ENCODE measurements at places on chromosomes 11 and 22.
A peak's percentile ranks its signal among the peaks of the same experiment; 100 is the strongest.

DNA sequence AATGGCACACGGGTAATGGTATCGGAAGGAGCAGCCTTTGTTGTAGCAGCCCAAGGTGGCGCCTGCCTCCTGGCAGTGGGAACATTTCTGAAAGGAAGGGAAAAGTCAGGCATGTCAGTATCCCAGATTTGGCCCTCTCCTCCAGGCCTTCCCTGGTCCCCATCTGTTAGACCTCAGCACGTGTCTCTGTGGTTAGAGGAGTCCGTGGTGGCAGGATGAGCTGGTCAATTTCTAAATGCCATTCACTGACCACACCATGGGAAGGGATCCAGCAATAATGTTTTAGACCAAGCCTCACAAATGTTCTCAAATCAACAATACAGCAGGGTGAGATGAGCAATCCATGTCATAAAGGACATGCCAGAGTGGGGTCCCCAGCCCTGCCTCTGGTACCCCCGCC, 49.0 kb upstream of the CYP2D6 start:
- DNase-seq = no peak

DNA sequence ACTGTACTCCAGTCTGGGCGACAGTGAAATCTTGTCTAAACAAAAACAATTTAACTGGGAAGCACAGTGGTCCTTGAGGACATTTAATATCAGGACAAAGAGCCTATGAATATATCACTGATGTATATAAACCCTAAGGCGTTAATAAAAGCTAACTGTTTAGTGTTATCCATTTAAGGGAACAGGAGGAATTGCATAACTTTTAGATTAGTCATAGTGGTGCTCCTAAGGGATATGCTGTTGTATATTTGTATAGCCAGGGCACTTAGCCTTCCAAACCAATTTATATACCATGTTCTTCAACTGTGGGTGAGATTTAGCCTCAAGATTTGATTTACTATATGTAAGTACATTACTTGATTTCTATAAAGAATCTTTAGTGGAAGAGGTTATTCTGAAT, 3.0 kb upstream of the CHEK1 start:
- peak; percentile 56 for DNase-seq

DNA sequence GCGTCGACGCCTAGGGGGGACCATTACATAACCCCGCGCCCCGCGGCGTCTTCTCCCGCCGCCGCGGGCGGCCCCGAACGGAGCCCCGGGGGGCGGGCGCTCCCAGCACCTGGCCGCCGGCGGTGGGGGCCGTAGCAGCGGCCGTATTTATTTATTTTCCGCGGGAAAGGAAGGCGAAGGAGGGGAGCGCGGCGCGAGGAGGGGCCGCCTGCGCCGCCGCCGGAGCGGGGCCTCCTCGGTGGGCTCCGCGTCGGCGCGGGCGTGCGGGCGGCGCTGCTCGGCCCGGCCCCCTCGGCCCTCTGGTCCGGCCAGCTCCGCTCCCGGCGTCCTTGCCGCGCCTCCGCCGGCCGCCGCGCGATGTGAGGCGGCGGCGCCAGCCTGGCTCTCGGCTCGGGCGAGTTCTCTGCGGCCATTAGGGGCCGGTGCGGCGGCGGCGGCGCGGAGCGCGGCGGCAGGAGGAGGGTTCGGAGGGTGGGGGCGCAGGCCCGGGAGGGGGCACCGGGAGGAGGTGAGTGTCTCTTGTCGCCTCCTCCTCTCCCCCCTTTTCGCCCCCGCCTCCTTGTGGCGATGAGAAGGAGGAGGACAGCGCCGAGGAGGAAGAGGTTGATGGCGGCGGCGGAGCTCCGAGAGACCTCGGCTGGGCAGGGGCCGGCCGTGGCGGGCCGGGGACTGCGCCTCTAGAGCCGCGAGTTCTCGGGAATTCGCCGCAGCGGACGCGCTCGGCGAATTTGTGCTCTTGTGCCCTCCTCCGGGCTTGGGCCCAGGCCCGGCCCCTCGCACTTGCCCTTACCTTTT, at the start of gene EP300:
EP300 (plus strand) TSS at position 570 of the 795 bp plus-strand sequence. CDS start 413 bp downstream, outside the sequence.
- DNase-seq = peak; percentile 84

- no peak for DNase-seq
Observed at GRCh38 chr11:73325036-73325981, 17.2 kb downstream of the ARHGEF17 start.

DNA sequence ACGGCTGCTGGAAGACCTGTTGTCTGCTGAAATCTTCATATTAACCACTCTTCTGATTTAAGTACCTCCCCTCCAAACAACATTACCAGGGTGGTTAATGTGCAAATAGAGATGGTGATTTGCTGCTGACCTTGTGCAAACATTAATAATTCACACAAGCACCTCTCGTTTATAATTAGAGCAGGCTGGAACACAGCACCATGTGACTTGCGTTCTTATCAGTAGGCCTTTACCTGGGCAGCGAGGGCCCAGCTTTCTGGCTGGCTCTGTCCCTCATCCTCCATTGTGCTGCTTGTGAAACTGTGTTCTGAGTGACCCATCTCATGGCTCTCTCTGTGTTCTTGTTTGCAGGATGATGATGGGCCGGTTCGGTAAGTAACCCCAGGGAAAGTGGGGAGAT, 41.0 kb upstream of the PARVG start:
- DNase-seq = no peak

DNA sequence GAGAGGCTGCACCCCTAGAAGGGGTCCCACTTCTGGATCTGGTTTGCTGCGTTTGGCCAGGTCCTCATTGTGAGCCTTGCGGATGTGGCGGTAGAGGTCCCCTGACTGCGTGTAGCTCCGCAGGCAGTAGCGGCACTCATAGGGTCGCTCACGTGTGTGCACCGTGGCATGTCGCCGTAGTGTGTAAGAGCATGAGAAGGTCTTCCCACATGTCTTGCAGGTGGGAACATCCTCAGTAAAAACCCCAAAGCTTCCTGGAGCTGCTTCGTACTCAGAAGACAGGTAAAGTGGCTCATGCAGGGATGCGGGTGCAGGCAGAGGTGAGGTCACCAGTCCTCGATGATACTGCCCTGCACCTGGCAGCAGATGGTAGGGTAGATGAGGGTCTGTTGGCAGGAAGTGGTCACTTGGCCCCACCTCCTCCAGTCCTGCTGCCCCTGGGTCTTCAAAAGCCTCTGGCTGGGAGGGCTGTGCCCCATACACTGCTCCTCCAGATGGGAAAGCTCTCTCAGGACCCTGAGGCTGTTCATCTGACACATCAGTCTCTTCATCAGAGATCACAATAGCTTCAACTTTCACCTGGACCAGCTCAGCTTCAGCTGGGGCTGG, 1.7 kb downstream of the ZBTB3 start:
- DNase-seq = no peak

- DNase-seq = no peak
Observed at GRCh38 chr11:36345084-36345511, 49.0 kb downstream of the PRR5L start.

DNA sequence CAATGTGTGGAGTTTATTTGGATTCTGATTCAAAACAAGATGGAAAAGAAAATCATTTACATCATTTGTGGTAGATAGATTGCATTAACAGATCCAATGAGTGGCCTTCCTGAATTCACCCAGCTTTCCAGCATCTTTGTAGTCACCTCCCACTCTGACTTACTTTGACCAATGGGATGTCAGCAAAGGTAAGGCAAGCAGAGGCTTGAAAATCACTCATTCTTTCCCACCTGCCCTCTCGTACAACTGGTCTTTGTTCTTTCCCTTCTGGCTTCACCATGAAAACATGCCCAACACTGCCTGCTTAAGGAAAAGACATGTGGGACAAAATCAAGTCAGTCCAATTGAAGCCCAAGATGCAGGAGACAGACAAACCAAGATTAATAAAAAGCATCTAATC, 202.1 kb downstream of the TTC28 start:
- DNase-seq = no peak

DNA sequence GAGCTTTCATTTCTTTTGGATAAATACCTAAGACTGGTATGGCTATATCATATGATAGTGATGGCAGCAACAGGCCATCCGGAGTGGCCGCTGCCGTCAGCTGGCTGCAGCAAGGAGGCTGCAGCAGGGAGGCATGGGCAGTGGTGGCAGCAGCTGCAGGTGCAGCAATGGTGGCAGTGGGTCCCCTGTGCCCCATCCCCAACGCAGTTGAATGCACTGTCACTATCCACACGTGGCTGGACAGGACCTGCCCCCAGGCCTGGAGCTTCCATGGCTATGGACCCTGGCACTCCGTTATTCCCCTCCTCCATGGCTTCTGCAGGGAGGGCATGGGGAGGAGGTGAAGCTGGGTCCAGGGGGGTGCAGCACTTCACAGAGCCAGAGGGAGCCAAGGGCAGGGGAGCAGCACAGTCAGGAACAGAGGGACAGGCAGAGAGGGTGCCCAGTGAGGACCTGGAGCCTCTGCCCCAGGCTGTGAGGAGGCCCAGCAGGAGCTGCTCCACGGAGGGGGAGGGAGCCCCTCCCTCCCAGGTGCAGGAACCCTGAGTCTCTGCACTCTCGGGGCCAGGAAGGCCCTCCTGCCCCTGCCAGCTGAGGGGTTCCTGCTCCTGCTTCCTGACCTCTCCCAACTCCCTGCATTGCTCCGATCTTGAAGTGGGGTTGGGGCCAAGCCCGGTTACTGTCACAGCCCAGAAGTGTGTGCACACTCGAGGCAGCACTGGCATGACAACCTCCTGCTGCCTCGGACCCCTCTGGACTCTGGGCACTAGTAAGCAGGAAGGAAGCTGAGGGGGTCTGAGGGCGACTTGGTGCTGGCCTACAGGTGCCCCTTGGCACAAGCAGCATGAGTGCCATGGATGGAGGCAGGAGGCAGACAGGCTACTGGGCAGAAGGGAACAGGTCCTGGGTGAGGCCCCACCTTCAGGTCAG, 466.3 kb downstream of the GUCY1A2 start:
- no peak for DNase-seq

- no peak for DNase-seq
Observed at GRCh38 chr22:33105501-33105911, 47.3 kb upstream of the SYN3 start.
